AG08396 (cell line): ENCODE measurements at places on chromosomes 12 and 14.

DNA sequence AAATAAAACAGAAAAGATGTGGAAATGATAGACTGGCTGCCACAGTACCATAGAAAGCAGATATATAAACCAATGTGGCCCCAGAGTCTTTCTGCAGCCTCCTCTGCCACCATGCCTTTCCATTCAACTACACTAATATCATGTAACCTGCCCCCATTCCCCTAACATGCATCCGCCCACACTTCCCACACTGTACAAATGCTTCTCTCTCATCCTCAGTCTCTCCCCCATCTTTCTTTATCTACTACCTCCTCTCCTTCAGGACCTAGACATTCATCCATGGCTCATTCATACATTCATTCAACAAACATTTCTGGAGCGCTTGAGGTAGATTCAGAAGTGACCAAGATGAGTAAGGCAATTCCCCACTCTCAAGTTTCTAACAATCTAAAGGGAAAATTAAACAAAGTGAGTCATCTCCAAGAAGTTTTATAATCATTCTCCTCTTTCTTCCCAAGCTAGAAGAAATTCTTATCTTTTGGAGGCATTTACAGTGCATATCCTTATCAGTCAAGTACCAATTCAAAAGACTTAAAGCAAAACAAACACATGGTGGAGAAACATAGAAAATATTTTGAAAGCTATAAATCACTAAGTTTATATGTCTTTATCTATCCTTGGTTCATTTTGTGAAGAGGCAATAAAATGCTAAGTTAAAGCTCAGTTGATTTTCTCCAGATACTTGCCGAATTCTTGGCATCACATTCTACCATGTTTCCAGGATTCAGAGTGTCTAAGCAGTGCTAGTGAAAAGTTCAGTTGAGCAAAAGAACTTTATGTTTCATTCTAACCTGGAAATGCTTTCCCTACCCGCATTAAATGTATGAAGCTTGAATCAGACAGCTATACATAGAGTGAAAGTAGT, 70.5 kb upstream of the FRMD6 start:
- peak; percentile 35 for DNase-seq

DNA sequence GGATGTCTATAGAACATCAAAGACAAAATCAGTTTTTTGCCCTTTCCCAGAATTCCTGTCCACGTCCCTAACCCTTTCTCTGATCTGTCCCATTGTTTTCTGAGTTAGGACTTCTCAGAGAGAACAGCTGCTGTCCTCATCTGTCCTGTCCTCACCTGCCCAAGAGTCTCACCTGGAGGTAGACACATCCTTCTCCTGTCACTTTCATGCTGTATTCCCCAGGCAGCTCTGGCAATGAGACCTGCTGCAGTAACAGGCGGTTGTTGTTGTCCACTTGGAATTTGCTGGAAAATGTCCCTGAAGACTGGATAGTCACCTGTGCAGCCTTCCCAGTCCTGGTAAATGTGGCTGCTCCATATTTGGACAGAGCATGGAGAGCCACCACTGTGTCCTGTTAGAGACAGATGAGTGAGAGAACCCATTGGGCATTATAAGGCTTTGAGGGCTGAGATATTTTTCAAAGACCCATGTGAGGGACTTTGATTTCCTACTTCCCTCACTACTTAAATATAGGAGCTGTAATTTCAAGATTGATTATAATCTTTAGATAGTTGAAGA, 43.2 kb downstream of the A2M start:
- DNase-seq = no peak

- peak; percentile 64 for DNase-seq
Observed at GRCh38 chr12:29769162-29769858, 14.4 kb downstream of the TMTC1 start.

DNA sequence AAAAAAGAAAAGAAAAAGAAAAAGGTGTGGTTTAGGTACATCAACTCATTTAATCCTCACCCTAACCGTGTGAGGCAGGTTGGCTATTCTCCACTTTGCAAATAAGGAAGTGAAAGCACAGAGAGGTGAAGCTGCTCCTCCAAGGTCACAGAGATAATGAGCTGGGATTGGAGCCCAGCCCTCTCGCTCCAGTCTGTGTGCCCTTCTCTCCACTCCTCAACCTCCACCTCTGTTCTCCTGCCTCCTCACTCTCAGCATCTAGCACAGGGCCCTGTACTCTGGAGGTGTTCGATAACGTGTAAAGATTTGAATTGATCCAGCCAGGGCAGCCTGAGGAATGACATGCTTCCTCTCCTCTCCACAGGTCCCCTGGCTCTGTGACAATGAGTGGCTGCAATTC, 502.3 kb downstream of the TMEM132D start:
- no peak for DNase-seq

DNA sequence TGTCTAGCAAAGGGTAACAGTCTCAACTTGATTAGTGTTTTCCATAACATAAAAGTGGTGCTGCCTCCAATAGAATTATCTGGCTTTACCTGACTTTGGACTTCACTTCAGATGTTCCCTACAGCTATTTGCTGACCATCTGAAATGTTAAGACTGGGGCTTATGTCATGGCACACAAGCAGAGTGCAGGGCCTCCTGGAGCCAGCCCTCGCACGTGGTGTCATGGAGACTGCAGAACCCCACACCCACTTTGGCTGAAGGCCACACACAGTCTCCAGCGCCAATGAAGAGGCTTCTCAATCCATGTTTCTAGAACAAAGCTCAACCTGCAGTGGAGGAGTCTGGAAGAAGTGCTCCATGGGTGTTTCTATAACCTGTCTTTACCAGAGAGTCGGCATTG, 169.6 kb upstream of the FRMD6 start:
- no peak for DNase-seq

DNA sequence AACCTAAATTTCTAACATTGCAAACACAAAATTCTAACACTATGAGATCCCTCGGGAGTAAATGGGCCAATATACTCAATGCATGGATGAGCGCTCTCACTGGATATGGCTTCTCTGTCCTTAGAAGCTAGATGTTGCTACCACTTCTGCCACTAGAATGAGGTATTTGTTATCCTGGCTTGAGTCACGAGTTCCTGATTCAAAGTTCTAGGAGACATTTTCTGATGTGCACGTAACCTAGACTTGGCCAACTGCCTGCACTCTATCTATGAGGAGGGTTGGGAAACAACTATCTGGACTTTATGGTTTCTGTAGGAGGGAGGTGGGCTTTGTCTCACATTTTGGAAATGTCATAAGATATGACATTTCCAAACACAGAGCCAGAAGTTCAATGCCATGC, 37.6 kb downstream of the FERMT2 start:
- no peak for DNase-seq

- DNase-seq = no peak
Observed at GRCh38 chr14:74577247-74577947, 34.6 kb downstream of the LTBP2 start.

DNA sequence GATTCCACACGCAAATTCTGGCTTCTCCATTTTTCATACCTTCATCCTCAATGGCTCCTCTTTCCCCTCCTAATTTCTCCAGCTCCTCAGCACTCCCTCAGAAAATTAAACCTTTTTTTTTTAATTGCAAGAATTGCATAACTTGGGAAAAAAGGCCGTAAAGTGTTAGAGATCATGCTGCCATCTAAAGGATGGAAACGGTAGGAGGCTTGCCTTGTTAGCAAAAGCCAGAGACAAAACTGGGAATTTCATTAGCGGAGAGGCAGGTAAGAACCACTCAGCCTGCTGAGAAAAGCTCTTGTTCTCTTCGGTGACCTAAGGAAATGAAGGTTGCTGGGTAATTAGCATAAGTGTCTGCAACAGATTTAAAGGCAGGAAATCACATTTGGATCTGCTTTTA, 204.3 kb downstream of the AEBP2 start:
- DNase-seq = peak; percentile 19

DNA sequence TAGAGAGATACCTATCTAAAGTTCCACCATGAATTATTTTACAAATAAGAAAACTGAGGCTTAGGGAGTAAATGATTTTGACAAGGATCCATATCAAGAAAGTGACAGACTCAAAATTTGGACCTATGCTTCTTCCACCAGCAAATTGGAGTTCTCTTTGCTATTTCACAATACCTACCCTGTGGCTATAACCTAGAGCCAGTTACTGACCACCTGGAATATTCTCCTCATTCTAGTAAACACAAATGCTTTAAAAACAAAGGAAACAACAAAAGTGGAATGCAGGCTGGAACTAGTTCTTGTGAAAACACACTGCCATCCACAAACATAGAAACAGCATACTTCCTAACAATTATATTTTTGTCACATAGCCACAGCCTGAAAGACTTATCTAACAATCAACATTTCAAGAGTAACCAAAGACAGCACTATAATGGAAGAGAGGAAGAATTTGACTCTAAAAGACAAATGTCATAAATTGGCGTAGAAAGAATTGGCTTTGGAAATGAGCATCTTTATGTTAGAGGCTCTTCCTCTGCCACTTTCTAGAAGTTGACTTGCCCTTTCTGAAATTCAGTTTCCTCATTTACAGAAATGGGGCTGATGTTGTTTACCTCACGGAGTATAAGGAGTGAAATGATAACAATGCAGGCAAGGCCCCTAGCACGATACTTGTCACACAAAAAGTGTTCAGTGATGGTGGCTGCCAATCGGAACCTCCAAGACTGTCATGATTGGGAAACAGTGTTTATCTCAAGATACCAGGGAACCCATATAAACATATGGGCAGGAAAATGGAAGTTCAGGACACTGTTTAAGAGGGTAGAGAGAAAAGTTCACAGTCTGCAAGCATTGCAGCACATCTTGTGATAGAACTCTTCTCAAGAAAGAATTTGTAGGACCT, 138.6 kb upstream of the LGR5 start:
- DNase-seq = no peak

GRCh38 chr14:53168786-53169185, 15.7 kb upstream of the DDHD1 start:
- no peak for DNase-seq

- peak; percentile 75 for DNase-seq
Observed at GRCh38 chr14:54566410-54567223, at the start of gene SAMD4A. TSS of gene SAMD4A (plus strand) at chr14:54567128. CDS start at chr14:54567917, 789 bp downstream.

GRCh38 chr14:69877492-69877891, 1.7 kb upstream of the SMOC1 start:
- DNase-seq = no peak

DNA sequence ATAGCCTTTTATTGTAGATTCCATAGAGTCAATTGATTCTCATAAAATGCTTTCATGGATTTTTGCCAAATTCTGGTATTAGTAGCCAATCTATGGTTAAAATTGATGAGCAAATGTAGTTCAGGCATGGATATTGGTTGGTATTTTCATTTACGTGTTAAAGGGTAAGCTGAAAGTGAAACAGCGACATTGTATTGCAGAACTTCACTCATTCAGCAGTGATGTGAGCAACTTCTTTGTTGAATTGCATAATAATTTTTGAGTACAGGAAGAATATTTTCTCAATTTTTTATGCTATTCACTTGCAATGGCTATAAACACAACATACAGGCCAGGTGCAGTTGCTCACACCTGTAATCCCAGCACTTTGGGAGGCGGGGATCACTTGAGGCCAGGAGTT, 24.2 kb upstream of the FAM222A start:
- no peak for DNase-seq

- DNase-seq = no peak
Observed at GRCh38 chr14:55121628-55122439, 7.2 kb upstream of the LGALS3 start.

GRCh38 chr14:74902941-74903705, 19.9 kb downstream of the RPS6KL1 start:
- no peak for DNase-seq

- DNase-seq = no peak
Observed at GRCh38 chr14:104140463-104141331, 2.3 kb downstream of the KIF26A start.

GRCh38 chr12:8996682-8997405, 7.5 kb downstream of the KLRG1 start:
- peak; percentile 16 for DNase-seq

GRCh38 chr12:117119592-117120198, 20.5 kb upstream of the TESC start:
- no peak for DNase-seq

DNA sequence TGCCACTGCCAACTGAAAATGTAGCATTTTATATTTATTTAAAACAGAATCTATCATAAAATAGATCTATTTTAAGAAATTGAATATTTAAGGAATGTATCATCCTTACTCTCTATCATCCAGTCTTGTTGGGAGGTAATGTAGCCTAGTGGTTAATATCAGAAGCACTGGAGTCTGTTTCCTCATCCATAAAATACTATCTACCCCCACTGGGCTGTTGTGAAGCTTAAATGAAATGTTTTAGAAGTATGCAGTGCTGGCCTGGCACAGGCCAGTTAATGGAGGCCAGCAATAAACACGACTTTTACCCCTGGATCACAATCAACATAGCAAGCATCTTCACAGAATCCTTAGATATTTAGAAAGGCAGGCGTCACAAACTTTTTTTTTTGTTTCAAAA, 188.0 kb downstream of the CAND1 start:
- no peak for DNase-seq

DNA sequence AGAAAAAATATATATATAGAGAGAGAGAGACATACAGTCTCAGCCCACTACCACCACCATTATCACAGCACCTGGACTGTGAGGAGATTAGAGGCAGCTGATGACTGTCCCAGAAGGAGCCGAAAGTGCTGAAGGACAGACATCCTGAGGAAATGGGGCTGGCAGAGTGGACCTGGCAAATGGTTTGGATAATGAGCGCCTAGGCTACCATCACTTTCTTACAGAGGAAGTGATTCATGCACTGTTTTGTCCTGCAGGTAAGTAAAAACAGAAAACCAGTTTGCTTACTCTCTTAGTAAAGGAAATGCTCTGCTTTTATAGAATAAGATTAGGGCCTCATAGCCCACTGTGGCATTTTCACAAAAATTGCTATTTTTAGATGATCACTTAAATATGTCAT, 28.6 kb upstream of the DNM1L start:
- DNase-seq = no peak

- DNase-seq = no peak
Observed at GRCh38 chr14:24690492-24690891, 56.5 kb upstream of the GZMB start.

DNA sequence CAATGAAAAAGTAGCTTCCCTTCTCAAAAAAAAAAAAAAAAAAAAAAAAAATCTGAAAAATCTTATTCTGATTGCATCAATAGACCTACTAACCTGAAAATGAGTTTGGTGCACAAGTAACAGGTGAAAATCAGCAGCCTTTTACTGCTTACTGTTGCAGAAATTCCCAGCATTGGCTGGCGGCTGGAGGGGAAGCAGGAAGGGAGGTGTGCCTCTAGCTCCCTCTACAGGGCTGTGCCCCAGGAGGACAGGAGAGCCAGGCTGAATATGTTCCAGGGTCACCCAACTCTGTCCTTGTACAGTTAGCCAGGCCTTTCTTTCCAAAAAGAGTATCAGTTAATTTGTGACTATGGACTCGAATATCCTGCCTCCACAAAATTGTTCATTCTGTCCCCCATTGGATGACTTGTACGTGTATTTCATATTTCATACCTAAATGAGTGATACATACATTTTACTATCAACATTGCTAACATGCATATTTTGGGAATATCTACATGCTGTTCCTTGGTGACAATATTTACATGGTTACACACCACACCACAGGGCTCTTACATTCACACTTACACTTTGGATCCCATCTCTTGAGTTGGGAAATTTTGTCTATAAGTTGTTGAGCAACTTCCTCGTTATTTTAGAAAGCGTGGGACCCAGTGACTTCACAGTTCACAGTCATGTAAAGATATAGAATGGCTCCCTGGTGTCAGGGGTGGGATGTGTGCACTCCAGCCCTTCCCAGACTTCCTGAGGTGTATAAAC, 124.8 kb downstream of the SAMD4A start:
- peak; percentile 58 for DNase-seq

GRCh38 chr14:20486684-20487395, 17.6 kb downstream of the PNP start:
- no peak for DNase-seq
